ENCODE measurements at places on chromosomes 2 and 18.
A peak's percentile ranks its signal among the peaks of the same experiment; 100 is the strongest.

DNA sequence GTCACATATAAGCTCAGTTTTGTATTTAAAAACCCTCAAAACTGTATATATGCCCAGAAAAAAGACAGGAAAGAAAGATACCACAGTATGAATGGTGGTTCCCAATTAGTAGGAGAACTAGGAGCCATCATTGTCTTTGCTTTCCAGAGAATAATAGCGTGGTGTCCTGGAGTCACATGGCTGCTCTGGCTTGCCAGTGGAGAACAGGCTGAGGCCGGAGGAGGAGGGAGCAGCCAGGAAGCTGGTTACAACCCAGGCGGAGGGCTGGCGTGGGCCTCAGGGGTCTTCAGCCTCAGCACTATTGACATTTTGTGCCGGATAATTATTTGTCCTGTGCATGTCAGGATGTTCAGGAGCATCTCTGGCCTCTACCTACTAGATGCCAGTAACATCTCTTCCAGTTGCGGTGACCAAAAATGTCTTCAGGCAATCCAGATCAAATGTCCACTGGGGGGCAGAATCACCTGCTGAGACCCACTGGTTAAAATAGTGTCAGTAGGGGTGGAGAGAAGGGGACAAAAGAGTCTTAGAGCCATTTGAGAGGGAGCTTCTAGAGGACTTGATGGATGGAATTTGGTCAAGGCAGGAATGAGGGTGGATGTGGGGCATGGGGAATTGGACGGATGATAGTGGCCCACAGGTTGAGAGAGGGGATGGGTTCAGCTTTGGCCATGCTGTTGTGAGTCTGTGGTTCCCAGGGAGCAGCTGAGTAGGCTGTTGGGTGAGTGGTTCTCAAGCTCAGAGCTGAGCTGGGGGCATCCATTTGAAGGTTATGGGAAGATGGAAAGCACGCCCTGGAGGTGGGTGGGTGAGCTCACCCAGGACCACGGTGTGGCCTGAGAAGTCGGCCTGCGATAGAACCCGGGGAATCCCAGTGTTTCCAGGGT is 144.9 kb downstream of the AGAP1 start:
- DNase-seq, result no peak

DNA sequence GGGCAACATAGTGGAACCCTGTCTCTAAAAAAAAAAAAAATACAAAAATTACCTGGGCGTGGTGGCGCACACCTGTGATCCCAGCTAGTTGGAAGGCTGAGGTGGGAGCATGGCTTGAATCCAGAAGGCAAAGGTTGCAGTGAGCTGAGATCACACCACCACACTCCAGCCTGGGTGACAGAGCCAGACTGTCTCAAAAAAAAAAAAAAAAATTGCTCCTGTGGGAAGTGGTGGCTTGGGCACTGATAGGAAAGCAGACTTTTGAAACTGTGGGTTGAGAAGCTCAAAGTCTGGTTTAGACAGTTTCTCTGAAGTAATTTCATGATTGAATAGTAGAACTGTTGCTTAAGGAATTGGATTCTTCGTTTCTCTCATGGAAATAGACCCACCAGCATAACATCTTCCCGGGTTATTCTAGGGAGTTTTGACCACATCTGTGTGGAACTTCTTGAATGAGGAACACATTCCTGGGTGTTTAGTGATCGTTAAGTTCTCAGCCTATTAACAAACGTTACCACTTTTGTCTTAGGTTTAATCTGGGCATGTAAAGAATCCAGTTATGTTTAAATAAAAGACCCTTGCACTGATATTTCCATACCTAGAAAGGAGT is 33.5 kb downstream of the GRHL1 start:
- peak; percentile 26 for DNase-seq

- DNase-seq, result no peak
These were observed 325.5 kb upstream of the MEIS1 start for GRCh38 chr2:66109419-66109818.

GRCh38 chr2:45275242-45275805 is 266.1 kb upstream of the SIX2 start:
- DNase-seq, result peak; percentile 57

DNA sequence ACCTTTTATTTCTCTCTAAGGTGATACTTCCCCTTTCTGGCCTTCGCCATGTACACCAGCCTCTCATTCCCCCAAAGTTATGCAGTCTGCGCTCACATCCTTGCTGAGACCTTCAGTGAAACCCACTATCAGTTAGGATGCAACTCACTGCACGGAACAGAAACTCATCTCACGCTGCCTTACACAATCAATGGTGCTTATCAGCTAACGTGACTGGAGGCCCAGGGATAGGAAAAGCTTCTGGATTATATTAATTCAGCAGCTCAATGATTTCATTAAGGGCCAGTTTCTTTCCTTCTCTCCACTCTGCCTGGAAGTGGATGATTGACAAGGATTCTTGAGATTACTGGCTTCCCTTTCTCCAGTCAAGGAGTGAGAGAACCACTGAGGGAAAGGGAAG is 44.8 kb downstream of the CDH2 start:
- DNase-seq, result no peak

DNA sequence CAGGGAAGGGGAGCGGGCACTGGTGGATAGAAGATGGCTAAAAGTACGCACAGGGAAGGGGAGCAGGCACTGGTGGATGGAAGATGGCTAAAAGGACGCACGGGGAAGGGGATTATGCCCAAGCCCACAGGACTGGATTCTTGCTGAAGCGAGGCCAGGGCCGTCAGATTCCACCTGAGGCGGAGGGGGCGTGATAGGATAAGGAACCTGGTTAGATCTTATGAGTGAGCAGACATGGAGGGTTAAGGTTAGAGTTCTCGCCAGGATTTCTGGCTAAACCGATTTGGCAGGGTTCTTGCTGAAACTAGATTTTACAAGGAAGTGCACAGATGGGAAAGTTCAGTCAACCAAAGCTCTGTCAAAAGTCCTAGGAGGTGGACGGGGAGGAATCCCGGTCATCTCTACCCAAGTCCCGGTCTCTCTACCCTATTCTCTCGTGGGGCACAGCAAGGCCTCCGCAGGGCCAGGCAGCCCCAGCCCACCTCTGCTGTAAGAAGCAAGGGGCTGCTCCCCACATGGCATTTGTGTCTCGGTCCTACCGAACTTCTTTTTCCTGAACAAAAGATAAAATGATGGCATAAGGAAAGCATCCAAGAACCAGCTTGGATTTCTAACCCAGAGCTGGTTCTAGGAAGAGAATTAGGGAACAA is 140.8 kb downstream of the PTGR3 start:
- DNase-seq, result no peak

- peak; percentile 1 for DNase-seq
These were observed 201.8 kb upstream of the KLHL14 start for GRCh38 chr18:32974421-32975162.

DNA sequence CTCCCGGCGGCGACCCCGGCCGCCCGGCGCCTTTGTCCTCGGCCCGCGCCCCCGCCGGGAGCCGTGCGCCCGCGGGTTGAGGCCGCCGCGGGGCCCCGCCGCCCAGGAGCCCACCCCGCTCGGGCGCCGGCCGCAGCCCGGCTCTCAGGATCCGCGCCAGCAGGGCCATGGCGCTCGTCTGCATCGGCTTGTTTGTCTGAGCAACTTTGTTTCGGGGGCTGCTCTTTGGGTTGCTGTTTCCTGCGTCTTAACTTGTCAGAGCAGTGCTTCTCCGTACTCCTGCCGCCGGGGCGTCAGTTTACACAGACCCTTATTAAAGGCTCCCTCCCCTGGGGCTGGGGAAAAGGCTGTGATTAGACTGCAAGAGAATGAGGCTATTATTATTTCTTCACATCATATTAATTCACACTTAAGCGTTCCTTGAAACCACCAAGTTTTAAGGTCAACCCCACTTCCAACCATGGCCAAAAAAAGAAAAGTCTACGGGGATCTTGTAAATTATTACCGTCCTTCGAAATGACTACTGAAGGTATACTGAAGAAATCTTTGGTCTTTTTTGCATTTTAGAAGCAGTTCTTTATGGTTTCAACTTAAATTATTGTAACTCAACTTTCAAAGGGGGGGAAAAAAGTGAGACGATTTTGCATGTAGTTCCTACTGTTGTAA is at the start of gene CYP27C1:
CYP27C1 (minus strand) TSS at position 198 of the 666 bp plus-strand sequence; CDS start at position 169, 29 bp downstream.
- DNase-seq, result peak; percentile 16

- DNase-seq, result peak; percentile 28
These were observed 38.9 kb downstream of the CTAGE1 start for GRCh38 chr18:22378672-22379282.

- DNase-seq, result no peak
These were observed 774.9 kb downstream of the RNF144A start for GRCh38 chr2:7691961-7692656.

DNA sequence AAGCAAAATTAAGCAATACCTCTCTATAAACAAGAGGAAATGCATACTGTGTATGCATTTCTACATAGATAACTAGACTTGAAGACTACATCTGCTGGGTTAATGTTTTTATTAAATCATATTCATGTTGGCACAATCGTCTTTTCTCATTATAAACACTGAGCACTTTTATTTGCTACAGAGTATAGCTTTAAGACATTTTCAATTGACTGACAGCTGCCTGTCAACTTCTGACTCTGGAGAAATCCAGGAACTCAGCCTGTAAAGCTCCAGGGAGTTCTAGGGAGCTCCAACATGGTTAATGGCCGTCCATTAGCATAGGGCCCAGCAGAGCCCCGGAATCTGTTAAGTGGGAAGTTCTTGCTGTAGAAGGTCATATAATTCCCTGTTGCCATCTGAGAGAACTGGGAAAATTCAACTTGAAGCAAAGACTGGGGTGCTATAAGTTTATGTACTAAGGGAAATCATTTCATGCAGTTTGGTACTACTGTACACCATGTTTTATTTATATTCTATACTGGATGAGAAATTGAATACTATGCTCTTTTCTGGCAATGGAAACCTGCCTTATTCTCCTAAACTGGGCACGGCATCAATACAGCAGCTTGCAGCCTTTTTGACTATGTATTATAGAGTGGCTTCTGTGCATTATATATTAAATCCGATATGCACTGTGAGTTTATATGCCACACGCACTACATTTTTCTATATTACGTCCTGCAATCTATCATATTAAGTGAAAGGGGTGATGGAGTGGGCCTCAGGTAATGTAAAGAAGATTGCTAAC is 243.5 kb upstream of the ZNF521 start:
- no peak for DNase-seq

DNA sequence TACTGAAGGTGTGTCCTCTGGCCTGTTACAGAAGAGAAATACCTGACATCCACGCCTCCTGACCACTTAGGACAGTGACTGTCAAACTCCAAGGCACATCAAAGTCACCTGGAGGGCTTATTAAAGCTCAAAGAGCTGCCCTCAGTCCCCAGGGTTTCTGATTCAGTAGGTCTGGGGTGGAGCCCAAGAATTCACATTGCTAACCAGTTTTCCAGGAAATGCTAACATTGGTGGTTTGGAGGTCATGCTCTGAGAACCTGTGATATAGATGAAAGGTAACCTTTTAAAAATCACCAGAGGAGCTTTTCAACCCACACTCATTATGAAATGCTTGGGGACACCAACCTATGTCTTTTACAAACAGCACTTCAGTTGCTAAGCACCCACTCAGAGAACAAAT is 172.3 kb downstream of the ALK start:
- no peak for DNase-seq

Measured in iris pigment epithelial cell (primary cell).